AG09309 (cell line): ENCODE measurements at places on chromosomes 13 and 19.

DNA sequence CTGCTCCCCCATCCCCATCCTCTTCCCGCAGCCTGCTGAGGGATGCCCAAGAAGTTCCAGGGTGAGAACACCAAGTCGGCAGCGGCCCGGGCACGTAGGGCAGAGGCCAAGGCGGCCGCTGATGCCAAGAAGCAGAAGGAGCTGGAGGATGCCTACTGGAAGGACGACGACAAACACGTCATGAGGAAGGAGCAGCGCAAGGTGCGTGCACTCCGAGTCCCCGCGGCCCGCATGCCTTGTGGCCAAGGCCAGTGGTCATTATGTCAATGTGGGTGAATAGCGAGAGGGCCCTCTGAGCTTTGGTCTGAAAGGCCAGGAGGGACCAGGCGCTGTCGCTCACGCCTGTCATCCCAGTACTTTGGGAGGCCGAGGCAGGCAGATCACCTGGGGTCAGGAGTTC lies 3.6 kb downstream of the CCDC124 start:
- DNase-seq = no peak

DNA sequence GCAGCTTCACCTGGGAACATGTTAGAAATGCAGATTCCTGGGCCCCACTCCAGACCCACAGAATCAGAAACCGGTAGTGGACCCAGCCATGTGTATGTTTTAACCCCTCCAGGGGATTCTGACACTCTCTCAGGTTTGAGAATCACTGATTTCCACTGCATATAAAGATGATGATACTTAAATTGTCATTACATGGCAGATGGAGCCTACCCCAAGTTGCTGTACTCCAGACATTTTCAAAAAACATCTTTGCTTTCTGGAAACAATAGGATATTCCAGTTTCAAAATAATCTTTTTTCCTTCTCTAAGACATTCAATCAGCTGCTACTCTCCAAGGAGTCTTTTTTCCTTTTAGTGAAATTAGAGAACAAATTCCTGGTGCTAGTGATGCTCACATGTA lies 48.6 kb upstream of the RGCC start:
- DNase-seq = no peak

DNA sequence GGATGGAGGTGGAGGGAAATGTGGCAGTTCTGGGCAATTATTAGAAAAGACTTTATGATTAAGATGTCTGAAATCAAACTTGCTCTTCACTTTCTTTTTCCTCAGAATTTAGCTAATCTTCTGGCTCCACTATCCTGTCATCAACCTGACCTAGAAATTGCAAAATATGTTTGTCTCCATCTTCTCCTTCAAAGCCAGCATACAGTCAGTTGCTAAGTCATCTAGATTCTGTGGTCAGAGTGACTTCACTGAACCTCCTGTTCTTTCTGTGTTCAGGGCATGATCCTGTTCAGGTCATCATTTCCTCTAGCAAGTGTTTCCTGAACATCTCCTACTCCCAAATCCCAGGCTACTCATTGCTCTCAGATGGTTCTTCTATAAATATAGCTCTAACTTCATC lies 10.8 kb upstream of the CCNA1 start:
- no peak for DNase-seq

- no peak for DNase-seq
These were observed 701.1 kb downstream of the PCDH9 start for GRCh38 chr13:66528944-66529576.

DNA sequence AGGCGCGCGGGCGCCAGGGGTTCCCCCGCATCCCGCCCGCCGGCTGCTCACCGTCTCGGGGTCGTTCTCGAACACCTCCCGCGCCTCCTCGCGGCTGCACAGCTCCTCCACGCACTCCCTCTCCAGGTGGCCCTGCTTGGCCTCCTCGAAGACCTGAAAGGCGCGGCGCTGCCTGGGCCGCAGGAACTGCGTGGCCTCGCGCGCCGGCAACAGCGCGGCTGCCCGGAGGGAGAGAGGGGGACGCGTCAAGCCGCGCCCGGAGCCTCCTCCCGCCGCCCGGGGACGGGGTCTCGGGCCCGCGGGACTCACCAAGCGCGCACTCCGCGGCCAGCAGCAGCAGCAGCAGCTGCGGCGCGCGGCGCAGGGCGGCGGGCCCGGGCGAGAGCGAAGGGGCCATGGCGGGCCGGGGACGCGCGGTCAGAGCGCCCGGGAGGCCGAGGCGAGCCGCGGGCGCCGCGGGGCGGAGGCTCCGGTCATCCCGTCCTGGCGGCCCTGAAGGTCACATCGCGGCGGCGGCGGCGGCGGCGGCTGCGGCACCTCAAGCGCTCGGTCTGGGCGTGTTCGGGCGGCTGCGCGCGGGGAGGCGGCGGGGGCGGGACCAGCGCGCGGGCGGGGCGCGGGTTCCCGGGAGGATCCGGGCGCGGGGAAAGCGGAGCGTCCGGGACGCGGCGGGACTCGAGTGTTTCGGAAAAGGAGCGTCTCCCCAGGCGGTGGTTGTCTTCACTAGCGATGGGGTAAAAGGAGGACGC lies at the start of gene GAS6:
Gene GAS6, minus strand, starts transcription at position 553 of the 749 bp plus-strand sequence. Its CDS starts 156 bp downstream, at position 397.
- no peak for DNase-seq

GRCh38 chr19:28948566-28948965 lies 264.4 kb downstream of the UQCRFS1 start:
- DNase-seq = no peak

DNA sequence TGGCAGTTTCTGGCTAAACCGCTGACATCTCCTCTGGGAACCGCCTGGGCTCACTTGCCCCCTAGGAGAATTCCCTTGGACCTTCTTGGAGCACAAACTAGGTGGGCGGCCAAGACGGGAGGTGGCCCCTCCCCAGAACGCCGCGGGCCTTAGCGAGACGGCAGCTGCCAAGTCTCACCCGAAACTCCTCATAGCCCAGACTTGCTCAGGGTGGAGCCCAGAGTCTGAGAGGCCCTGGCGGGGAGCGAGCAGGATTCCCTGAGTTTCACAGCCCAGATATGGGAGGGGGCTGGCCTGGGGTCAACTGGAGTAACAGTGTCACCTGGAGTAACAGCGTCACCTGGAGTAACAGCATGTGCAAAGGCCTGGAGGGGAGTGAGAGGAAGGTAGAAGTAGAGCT lies 10.1 kb downstream of the TINCR start:
- no peak for DNase-seq

GRCh38 chr13:79538757-79539156 lies 57.8 kb downstream of the NDFIP2 start:
- no peak for DNase-seq

DNA sequence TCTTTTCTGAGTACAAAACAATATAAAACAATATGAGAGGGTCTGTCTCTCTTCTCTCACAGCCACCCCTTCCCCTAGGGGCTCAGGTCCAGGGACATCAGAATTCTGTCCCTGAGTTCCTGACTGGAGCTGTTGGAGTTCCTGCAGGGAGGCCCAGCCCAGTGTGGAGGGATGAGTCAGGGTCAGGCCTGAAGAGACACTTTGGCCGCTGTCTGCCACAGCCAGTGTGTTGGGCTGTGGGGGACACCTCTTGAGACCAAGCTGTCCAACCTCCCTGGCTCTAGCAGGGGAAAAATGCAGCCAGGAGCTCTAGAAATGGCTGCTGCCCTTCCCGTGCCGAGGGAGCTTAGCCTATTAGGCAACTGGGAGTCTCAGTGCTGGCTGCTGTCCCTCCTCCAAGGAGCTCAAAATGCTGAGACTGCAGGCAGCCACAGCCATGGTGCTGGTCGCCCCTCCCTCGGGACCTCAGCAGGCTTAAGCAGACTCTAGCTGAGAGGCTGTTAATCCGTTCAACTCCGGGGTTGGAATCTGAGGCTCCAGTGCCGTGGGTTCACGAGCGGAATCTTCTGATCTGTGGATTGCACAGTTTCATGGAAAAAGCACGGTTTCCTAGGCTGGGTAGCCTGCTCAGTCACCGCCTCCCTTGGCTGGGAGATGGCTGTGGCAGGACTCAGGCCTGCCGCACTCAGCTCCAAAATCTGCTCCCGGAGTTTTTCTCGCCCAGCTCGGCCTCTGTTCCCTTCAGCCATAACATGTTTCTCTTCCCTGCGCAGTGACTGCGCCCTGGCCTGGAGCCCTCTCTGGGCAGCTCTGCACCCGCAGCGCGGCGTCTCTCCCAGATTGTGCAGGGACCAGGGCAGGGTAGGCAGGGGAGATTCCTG lies 3.8 kb upstream of the ZNF626 start:
- no peak for DNase-seq

DNA sequence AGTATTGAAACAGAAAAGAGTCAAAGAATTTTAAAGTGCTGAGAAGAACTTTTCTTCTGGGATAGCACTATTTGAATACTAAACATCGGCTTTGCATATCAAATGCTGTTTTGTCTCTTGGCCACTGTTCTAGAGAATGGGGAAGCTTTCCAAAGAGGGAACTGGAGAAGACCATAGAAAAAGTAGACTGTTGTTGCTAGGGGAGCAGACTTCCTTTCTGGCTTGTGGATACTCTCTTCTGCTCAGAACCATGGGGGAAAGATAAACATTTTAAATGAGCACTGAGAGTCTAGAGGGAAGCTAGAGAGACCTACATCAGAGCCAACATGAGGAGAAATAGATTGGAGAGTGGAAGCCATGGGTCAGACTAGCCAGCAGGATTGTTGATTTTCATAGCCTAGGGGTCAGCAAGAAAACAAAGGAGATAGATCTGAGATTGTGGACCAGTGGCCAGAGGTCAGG lies 315.7 kb downstream of the KCTD12 start:
- no peak for DNase-seq

DNA sequence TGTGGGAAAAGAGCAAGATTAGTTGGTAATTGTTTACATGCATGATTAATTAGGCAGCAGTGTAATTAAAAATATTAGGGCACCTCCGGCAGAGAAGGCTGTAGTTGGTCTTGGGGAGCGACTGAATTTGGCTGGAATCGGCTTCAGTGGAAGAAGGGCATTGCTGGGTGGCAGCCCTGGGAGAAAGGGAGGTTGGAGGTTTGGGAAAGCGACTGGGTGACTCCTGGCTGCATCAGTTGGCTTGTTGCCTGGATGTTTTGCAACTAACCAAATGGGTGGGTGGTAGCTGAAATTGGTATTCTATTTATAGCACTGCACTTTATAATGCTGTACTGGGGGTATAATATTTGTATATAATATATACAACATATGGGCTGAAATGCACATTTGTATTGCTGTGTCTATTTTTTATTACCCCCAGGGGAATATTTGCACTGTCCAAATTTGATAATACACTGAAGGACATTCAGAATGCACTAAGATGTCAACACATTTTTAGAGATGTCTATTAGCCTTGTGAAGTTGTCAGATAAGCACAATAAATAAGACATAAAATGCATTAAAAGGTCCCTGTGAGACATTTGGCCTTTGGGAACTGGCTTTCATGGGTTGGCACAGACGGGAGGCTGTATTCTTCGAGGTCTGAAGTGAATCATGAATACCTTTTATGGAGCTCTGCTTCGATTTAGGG lies 1.7 kb downstream of the B3GLCT start:
- DNase-seq = no peak

- no peak for DNase-seq
These were observed 47.2 kb downstream of the TM9SF2 start for GRCh38 chr13:99548448-99548847.

DNA sequence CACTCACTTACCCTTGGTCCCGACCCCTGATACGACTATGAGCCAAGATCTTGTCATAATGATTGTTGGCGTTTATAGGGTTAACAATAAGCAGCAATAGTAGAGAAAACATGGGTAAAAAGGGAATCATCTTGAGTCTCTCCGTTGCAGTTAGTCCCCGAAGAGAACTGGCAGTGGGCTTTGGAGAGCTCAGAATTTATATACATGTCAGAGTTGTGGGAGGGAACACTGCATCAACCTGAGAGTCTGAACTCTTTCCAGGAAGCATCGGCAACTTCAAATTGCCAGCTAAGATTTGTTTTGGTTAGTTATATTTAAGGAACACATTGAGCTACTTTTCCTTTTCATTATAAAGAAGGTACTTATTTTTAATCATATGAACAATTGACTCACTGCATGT lies at the start of gene POSTN:
Gene POSTN, minus strand, starts transcription at position 172 of the 400 bp plus-strand sequence. Its CDS starts 42 bp downstream, at position 130.
- no peak for DNase-seq

- peak; percentile 66 for DNase-seq
These were observed 517.7 kb downstream of the MYO16 start for GRCh38 chr13:109146912-109147647.

GRCh38 chr13:64234255-64234654 lies 2818.6 kb upstream of the PCDH20 start:
- peak; percentile 11 for DNase-seq

GRCh38 chr13:50645092-50645491 lies 198.4 kb downstream of the DLEU7 start:
- DNase-seq = no peak

DNA sequence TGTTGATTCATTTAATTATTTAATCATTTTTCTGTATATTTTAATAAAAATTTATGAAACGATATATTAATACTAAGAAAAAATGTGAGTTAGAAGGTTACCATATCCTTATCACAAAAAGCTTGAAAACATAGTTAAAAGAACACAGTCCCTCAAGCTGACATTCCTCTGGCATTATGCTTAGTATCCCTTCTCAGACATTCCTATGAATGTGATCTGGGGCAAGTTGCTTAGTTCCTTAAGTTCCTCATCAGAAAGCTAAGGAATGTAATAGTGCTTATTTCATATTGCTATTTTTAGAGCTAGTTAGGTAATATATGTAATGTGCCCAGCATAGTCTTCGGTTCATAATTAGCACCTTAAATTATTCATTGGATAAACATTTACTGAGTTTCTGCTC lies 122.8 kb downstream of the MTUS2 start:
- DNase-seq = no peak

GRCh38 chr19:46924874-46925547 lies 64.2 kb downstream of the ARHGAP35 start:
- DNase-seq = peak; percentile 18

DNA sequence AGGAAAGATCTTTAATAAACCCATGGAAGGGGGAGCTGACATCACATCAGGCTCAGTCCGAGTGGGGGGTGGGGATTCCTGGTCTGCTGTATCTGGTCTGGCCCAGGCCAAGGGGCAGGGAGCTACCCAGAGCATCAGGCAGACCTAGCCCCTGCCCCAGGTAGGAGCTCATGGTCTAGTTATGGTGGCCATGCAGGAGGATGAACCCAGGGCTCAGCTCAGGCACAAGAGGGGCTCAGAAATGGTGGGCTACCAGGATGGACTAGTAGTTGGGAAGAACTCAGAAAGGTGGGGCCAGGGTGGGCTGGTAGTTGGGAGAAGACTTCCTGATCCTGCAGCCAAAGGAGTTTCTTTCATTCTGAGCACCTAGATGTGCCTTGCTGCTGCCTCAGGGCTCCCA lies 14.3 kb downstream of the VSTM2B start:
- no peak for DNase-seq

GRCh38 chr19:19445911-19446361 lies 40.5 kb downstream of the GATAD2A start:
- no peak for DNase-seq

DNA sequence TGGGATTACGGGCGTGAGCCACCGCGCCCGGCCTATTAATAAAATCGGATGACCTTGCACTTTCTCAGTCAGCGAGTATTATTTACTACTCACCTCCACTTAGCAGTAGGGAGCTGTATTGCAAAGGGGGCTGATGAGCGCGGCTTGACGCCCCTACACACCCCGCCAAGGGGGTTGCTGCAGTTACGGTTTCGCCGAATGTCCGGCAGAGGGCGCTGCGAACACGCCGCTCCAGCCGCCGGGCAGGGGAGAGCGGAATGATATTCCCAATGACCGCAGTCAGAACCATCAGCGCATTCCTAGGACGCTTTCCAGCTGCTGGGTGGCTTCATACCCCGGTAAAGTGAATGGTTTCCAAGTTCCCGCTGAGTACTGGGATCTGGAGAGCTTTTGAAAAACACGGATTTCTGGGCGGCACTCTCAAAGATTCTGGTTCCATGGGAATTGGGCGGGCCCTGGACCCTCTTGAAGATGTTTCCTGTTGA lies 30.0 kb upstream of the TPT1 start:
- DNase-seq = peak; percentile 42

GRCh38 chr19:20051841-20052768 lies 12.8 kb upstream of the ZNF682 start:
- DNase-seq = peak; percentile 93
